Right hindlimb (tissue), 1 donor: ENCODE measurements at places on chromosomes 1 and 21.
A peak's percentile ranks its signal among the peaks of the same experiment; 100 is the strongest.

GRCh38 chr1:40404670-40405462 lies 31.3 kb downstream of the SMAP2 start:
- no peak for DNase-seq

DNA sequence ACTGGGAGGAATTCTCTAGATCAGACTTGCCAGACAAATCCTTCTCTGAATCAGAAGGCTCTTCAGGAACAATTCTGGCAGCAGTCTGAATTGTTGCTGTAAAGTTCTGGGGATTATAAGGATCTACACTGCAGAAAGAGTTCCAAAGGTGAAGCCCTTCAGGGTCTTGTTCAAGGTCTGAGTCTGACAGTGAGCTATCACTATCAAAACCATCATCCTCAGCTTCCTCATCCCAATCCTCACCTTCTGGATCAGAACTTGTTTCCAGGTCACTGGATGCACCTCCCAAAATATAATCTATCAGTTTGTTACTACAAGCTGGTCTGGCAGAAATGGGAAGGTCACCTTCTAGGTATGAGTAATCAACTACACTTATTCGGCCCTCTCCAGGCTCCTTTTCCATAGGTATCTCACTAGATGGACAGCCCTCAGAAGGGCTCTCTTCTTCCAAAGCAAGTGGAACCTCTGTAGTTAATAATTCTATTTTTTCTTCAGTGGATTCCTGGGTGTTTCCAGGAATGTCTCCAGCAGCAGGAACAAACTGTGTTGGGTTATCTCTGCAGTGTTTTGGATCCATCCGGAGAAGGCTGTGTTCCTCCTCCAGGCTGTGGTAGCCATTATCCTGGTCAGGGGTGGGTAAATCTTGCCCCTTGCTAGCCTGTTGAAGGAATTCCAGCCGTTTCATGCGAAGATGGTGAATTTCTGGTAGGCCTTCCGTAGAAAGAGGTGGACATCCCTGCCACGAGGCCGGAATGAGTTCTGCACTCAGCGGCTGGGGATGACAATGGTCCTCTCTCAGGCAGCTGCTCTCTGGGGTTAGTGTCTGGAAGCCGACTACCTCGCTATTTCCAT lies 1.6 kb downstream of the PPP1R15B start:
- DNase-seq: no peak

GRCh38 chr1:203462878-203463277 lies 12.7 kb upstream of the PRELP start:
- no peak for DNase-seq

DNA sequence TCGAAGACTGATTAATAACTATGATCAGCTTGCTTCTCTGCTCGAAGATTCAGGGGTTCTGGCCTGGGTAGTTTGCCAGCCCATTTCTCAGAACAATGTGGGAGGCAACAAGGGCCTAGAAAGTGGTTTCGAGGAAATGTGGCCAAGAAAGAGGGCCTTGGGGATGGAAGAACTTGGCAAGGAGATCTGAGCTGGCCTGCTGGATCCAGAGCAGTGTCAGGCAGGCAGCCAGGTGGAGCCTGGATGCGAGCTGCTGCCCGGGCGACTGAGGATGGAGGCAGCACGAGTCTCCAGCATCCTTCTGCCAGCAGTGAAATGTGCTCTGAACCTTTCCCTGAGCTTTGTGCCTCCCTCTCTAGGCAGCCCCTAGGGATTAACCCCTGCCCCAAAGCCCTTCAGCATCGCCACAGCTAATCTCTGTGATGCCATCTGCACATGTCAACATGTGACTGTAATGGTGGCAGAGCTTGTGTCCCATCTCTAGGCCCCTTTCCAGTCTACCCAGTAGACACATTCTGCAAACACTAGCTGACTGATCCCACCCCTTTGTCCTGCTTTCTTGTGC lies 61.0 kb upstream of the NEK2 start:
- peak; percentile 33 for DNase-seq

DNA sequence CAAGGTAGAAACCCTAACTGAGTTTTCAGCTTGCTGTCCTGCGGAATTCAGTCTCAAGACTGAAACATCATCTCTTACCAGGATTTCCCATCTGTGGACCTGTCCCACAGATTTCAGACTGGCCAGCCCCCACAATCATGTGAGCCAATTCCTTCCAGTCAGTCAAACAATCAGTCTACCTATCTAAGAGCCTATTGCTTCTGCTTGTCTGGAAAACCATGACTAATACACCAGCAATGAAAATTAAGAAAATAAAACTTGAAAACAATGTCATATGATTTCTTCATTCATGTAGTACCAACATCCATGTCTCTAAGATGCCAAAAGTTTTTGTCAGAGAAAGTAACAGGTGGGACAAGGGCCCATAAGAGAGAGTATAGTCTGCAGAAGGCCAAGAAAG lies 57.6 kb upstream of the CRB1 start:
- no peak for DNase-seq

GRCh38 chr1:80066060-80066459 lies 1059.5 kb upstream of the ADGRL4 start:
- no peak for DNase-seq

DNA sequence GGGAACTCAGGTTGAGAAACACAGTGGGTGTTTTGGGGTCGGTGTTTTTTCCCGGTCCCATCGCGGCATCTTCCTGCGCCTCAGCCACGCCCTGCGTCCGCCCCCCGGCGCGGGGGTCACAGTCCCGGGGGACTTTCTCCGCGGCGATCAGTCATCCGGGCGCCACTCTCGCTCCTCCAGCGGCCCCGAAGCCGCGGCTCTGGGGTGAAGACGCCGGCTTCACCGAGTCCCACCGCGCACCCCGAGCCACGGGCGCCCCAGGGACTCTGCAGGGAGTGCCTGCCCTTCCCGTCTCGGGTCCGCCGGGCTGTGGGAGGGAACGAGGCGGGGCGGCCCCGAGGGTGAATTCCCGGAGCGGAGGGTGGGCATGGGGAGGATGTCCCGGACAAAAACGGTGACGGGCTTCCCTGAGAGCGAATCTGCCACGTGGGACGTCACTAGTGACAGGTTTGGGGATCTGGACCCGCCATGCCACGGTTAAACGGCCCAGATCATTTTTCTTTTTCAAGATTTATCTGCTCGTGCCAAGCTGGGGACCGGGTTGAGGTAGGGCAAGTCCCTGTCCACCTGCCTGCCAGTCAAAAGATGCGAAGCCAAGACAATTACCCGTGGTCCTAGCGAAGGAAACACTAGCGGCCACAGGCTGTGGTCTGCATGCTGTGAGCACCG lies 717 bp upstream of the BATF3 start:
- peak; percentile 43 for DNase-seq

DNA sequence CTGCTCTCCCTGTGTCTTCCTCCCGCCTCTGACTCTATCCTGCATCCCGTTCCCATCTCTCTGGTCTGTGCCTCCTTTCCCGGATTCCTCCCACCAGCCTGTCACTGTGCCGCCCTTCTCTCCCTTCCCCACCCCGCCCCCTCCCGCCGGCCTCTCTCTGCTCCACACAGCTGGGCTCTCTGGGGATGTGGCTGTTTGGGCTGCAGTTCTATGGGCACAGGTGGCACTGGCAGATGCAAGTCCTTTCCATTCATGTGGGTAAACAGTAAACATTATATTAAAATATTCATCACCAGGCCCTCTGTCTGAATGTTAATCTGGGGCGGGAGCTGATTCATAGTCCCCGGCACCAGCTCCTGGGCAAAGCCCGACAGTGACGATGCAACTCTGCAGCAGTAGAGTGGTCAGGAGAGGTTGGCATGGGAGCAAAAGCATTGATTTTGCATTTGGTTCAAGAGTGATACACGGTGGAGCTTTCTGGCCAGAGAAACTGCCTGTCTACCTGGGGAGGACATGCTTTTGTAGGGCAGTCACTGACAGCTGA lies 249.3 kb downstream of the TNR start:
- DNase-seq: no peak

- no peak for DNase-seq
Measured at GRCh38 chr1:206545351-206545750, 38.0 kb downstream of the RASSF5 start.

DNA sequence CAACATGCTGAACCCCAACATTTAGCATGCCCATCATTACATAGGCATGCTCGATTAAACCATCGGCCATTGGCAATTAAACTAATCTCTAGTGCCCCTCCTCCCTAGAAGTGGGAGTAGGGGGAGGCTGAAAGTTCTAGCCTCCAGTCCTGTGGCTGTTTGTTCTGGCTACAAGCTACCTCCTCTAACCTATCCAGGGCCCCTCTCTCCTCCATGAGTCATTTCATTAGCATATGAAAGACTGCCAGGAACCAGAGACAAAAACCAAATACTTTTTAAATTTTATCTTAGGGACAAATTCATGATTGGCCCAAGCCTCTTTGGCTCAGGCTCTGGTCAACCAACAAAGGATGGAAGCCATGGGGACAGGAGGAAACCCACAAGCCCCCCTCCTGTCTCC lies 231.1 kb downstream of the CACNA1E start:
- no peak for DNase-seq

- DNase-seq: no peak
Measured at GRCh38 chr1:173297798-173298391, 90.8 kb upstream of the TNFSF4 start.

GRCh38 chr1:174217248-174217647 lies 57.9 kb downstream of the RABGAP1L start:
- DNase-seq: no peak

DNA sequence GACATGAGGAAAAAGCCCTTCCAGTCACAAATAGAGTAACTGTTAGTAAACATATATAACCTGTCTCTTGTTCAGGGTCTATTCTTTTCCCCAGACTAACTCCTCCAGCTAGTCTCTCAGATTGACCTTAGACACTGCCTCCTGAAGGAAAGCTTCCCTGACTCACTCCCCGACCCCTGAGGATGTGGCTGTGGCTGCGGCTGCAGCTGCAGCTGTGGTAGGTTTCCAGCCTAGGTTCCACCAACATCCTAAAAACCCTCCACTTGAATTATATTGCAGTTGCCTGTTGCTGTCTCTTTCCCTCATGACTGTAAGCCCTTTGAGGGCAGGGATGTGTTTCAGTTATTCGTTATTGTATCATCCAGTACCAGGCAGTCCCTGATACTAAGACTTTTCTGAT lies 132.9 kb upstream of the C1orf21 start:
- no peak for DNase-seq

GRCh38 chr1:35574125-35574654 lies 1.1 kb downstream of the TFAP2E start:
- DNase-seq: no peak

- DNase-seq: no peak
Measured at GRCh38 chr1:2948001-2948750, 73.1 kb upstream of the ACTRT2 start.

DNA sequence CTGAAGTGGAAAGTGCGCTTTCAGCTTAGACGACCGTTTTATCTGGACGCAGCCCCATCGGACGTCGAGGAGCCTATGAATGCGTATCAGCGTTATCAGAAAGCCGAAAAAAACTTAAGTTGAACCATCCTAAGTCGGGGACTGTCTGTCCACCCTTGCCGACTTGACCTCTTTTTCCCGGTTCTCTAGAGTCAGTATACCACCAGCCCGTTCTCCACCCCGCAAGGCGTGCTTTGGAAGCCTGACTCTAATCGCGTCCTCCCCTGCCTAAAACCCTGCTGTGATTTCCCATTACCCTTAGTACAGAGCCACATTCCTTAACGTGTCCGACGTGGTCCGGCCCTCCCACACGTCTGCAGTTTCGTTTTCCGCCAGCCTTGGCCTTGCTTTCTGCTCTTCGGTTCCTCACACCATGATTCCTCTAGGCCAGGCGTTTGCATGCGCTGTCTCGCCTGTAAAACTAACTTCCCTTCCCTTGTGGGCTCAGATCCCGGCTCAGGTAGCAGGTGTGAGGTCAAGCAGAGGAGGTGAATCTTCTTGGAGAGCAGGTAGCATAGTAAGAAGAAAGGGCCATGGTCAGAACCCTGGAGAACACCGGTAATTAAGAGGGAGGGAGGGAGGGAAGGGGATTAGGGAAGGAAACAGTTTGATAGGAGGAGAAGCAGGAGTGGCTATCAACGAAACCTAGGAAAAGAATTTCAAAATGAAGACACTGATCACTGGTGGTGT lies 865 bp downstream of the ADPRS start:
- no peak for DNase-seq

DNA sequence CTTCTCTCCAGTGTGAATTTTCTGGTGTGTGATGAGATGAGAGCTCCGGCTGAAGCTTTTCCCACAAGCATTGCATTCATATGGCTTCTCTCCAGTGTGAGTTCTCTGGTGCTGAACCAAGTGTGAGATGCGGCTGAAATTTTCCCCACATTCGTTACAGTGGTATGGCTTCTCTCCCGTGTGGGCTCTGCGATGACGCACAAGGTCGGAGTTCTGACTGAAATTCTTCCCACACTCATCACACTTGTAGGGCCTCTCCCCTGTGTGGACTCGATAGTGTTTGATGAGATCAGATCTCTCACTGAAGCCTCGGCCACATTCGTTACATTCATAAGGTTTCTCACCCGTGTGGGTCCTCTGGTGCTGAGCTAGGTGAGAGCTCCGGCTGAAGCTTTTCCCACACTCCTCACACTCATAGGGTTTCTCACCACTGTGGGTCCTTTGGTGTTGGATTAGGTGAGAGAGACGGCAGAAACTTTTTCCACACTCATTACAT lies 7.4 kb downstream of the ZNF436 start:
- no peak for DNase-seq

DNA sequence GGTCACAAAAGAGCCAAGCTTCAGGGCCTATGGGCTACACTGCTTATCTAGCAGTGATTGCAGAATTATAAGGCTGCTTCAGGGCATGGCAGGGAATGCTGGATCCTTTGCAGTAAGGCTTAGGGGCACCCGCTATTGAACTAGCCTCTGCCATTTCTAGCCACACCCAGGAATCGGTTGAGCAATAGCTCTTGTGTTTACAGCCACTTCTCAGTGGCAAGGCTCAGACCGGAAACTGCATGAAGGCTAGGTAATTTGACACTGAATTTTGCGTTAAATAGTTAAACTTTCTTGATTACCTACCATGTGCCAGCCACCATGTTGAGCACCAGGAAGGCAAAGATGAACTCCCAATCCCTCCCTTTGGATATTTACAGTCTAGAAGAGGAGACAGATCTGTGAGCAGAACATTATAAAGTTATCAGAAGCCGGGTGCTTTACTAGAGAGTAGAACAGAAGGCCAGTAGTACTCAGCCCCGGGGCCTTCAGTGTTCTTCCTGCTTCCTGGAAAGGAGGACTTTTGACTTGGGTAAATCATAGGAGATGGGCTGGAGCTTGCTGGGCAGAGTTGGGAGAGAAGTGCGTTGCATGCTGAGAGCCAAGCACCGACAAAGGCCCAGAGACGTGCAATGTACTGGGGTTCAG lies 98.6 kb upstream of the LPGAT1 start:
- no peak for DNase-seq

- no peak for DNase-seq
Measured at GRCh38 chr1:174724219-174724618, 275.5 kb upstream of the CACYBP start.

GRCh38 chr21:33801424-33802405 lies 113.9 kb downstream of the ATP5PO start:
- no peak for DNase-seq
